ENCODE measurements at places on chromosomes 5 and 9. TPM values are rescaled to one million over a fixed set of nuclear protein-coding genes. Genes with fewer than 3 reads are reported as not detected.

GRCh38 chr5:122444411-122444810, 132.4 kb downstream of the SNCAIP start:
- no peak for DNase-seq

GRCh38 chr5:173618927-173619519, 2.6 kb upstream of the BOD1 start:
- DNase-seq = no peak

GRCh38 chr5:6602441-6602840, 30.4 kb downstream of the NSUN2 start:
- no peak for DNase-seq

- no peak for DNase-seq
These were observed 169.5 kb downstream of the TLR4 start for GRCh38 chr9:117873664-117874063.

GRCh38 chr9:135524130-135524861, 3.1 kb downstream of the LCN1 start:
- DNase-seq = no peak

- DNase-seq = no peak
These were observed 13.7 kb downstream of the SPACA9 start for GRCh38 chr9:132892400-132892799.

- DNase-seq = no peak
These were observed 328 bp downstream of the CAMSAP1 start for GRCh38 chr9:135907006-135907430.

DNA sequence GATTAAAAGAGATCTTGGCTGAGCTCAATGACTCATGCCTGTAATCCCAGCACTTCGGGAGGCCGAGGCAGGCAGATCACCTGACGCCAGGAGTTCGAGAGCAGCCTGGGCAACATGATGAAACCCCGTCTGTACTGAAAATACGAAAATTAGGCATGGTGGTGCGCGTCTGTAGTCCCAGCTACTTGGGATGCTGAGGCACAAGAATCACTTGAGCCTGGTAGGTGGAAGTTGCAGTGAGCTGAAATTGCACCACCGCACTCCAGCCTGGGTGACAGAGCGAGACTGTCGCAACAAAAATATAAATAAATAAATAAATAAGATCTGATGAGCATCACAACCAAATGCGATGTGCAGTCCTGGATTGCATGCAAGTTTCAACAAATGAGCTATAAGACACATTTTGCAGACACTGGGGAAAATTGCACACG, 8.7 kb upstream of the ENG start:
- DNase-seq = no peak

DNA sequence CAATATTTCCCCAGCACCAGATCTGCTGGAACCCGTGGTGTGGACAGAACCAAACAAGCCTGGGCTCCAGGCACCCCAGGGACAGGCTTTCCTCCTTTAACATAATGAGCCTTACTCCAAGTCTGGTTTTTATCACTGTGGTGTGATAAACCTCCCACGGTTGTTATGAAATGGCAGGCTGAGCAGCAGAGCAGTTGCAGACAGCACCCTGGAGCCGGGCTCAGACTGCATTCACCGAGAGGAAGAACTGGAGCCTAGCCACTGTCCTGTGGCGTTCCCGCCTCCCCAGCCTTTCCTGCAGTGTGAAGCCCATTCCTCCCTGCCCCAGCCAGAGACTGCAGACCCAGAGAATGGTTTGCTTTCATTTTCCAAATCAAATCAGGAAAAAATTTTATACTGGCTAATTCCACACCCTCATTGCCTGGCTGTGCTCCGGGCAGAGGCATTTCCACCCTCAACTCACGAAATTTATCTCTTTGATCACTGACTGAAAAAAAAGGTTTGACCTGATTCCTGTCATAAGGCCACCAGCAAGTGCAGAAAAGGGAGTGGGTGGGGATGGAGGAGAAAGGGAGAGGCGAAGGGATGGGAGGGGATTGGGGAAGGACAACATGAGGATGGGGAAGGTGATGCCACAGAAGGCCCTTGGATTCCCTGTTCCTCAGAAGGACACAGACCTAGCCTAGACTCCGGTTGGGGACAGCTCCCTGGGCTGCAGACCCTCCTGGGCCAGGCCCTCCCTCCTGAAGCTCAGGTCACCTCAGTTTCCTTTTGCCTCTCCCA, 18.9 kb downstream of the IPPK start:
- no peak for DNase-seq

DNA sequence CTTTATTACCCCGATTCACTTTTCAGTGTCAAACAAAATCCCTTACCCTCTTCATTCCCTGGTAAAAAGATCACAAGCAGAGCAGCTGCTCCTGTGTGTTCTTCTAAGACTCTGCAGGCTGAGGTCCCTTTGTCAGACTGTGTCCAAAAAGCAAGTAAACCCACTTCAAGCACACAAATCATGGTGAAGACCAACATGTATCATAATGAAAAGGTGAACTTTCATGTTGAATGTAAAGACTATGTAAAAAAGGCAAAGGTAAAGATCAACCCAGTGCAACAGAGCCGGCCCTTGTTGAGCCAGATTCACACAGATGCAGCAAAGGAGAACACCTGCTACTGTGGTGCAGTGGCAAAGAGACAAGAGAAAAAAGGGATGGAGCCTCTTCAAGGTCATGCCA, 34.5 kb downstream of the CREBRF start:
- DNase-seq = no peak

DNA sequence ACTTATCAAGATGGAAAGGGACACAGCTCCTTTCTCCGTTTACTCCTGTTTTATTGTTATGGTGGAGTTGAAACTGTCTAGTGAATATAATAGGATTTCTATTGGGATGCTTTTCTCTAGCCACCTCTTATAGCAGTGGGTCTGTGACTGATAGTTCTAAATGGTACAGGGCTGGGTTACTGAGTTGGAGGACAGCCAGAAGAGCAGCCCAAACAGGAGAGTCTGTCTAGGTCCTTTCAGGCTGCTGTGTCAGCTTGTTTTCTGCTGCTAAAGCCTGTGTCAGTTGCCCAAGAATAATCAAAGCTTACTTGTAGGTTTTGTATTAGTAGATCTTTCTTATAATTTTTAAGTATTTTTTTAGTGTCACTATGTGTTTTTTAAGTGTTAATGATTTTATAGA, 356.0 kb upstream of the SEMA6A start:
- DNase-seq = no peak

GRCh38 chr5:80269991-80270438, 14.2 kb upstream of the SERINC5 start:
- no peak for DNase-seq

GRCh38 chr5:148645527-148645926, 8.8 kb downstream of the HTR4 start:
- no peak for DNase-seq

- DNase-seq = no peak
These were observed 30.9 kb upstream of the RAI14 start for GRCh38 chr5:34625246-34625645.

- no peak for DNase-seq
These were observed 78.8 kb downstream of the SNX24 start for GRCh38 chr5:122924203-122924602.

The NAIF1 gene
- total RNA-seq = 12.0 TPM

The PURA gene
- 31.8 TPM for total RNA-seq

The PDE6A gene
- not detected for total RNA-seq

The SLC1A1 gene
- 3.5 TPM for total RNA-seq

The RPS23 gene
- total RNA-seq = 2,601 TPM

The NLN gene
- 9.4 TPM for total RNA-seq

The CPLANE1 gene
- total RNA-seq = 24.5 TPM

All from esophagus muscularis mucosa (tissue), 4 donors.